SHP77 treated with DMSO at 0.1 percent for 48 hours (cell line): ENCODE measurements at places on chromosomes 5 and 9.

- no peak for DNase-seq
These were observed 127.8 kb downstream of the SAXO1 start for GRCh38 chr9:18905028-18905882.

DNA sequence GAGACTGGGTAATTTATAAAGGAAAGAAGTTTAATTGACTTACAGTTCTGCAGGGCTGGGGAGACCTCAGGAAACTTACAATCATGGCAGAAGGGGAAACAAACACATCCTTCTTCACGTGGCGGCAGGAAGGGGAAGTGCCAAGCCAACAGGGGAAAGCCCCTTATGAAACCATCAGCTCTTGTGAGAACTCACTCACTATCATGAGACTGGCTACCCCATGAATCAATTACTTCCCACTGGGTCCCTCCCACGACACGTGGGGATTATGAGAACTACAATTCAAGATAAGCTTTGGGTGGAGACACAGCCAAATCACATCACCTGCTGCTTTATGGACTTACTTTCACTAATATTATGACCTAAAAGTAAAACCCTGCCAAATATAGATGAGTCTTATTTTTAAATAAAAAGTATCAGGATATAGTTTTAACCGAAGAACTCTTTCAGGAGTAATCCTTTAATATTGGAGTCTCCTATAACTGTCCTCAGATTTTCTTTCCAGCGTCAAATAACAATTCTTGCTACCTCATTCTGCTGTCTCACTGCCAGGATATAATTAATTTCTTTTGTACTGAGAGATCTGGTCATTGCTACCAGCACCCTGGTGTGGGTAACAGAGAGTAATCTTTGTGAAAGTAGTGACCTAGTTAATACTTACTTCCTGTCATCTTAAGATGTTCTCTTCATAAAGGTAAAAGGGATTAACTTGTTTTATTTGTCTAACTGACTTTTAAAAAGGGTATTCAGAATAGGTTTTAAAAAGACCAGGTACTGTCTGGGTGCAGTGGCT lies 68.6 kb downstream of the NLN start:
- DNase-seq: no peak

DNA sequence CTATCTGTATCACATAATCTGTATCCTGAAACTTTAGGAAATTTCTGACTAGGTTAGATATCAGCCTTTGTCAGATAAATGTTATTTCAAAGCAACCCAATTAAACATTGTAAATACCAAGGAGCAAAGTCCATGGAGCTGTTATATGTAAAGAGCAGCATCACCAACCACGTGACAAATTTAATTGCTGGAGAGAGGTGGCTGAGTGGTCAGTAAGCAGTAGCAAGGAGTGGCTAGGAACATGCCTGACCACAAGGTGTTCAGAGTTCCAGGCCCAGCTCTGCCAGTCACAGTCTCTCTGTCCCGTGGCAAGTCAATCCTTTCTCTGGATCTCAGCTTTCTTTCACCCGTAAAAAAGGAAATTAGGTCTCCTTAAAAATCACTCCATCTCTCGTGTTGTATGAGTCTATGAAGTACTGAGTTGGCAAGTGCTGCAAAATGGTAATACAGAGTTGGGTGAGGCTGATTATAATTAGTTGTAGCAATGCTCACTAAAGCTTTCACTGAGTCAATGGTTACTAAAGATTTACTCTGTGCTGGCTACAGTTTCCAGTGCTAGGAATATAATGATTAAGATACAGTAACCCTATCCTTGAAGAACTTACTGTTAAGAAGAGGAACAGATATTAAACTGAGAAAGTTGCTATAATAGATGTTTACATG lies 166.1 kb downstream of the GNAQ start:
- no peak for DNase-seq

DNA sequence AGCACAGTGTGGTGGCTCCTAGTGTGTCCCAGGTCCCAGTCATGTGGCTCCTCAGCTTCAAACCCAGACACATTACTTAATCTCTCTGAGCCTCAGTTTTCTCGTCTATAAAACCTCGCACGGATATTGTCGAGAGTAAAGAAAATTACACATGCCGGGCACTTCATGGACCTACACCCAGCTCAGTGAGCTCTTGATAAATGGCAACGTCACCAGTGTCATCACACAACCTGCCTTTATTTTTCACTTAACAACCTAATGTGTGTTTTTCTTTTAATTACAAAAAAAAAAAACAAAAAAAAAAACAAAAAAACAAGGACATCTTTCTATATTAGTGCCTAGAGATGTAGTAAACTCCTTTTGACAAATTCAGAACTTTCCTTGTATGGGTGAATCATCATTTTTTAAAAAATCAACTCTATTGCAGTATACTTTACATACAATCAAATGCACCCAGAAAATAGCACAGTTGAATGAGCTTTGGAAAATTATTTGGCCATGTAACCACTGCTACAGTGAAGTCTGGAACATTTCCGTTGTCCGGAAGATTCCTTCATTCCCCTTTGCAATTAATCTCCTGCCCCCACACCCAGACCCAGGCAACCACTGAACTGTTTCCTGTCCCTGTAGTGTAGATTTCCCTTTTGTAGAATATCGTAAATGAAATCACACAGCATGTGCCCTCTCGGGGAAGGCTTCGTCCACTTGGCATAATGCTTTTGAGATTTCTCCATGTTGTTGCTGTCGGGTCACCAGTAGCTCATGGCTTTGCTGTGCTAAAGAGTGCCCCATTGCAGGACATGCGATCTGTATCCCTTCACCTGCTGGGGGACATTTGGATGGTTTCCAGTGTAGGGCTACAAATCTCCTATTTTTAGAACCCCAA lies 100.4 kb upstream of the LARP1 start:
- DNase-seq: no peak

DNA sequence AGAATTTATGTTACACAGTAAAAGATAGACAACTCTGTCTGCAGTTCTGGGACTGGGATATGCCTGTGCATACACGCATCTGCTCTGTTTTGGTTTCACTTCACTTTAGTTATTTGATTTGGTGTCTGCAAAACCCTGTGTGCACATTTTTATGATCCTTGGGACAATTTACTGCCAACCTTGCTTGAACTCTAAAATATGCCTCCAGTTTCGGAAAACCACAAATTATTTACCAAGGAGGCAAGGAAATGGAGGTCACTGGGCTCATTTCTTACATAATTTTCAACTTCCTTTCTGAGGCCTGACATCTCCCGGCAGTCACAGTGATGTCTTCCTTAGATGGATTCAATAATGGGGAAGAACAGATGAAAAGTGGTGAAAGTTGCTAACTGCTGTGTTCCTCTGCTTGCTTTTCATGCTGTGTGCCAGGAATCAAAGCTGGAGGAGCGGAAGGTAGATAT lies 61.2 kb upstream of the TAF11L2 start:
- DNase-seq: no peak

- DNase-seq: no peak
These were observed 4.4 kb upstream of the DIAPH1 start for GRCh38 chr5:141623186-141623585.

DNA sequence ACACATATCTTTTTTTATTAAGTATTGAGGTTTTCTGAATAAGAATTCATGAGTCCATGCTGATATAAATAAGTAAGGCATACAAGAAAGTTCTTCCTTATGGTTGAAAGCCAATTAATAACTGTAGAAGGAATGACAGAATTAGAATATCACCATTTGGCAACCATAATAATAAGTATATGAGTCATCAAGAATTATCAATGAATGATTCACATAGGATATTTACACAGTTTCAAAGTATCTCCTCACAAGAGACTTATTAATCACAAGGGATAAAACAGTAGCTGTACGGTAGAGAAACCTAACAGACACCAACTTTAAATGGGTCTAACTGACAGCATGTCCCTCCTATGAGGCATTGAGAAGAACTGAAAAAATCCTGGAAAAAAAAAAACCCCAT lies 161.6 kb downstream of the NR3C1 start:
- no peak for DNase-seq

DNA sequence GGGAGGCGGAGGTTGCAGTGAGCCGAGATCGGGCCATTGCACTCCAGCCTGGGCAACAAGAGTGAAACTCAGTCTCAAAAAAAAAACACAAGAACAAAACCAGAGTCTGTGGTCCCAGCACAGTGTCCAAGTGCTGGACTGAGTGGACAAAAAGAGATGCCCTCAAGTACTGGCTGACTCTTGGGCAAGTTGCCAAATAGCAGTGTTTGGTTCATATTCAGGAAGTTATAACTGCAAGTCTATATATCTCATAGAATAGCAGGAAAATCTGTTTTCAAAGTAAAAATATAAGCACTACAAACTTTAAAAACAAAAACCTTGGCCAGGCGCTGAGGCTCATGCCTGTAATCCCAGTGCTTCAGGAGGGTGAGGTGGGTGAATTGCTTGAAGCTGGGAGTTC lies 7.3 kb downstream of the HABP4 start:
- DNase-seq: no peak

- DNase-seq: no peak
These were observed 152.4 kb upstream of the RAPGEF1 start for GRCh38 chr9:131892162-131892707.

- no peak for DNase-seq
These were observed 17.3 kb upstream of the ANKRD18B start for GRCh38 chr9:33506626-33507370.

- no peak for DNase-seq
These were observed 84.4 kb upstream of the SPIN1 start for GRCh38 chr9:88303721-88304451.

DNA sequence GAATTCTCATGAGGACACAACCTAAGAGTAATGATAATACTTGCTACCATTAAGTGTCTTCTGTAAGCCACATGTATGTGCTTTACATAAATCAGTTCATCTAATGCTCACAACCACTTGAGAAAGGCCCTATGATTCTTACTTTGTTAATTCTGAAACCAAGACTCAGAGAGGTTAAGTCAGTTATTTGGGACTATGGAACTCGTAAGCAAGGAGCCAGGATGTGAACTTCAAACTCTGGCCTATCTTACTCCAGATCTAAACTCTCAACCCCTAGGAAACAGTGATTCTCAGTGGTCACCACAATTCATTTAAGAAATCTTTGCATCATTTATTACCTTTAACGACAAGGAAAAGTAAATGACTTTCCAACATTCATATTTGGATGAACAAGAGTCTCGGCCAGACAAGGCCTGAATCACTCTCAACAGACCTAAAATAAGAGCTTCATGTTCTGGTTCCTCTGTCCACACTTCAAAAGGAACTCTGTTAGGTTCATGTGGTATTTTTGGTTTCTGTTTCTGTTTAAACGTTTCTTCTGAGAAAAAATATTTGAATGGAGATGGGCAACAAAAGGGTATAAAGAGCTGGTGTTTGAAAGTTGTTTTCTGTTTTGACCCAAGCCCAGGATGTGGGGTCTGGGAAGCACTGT lies 104.8 kb downstream of the LPAR1 start:
- no peak for DNase-seq

GRCh38 chr9:136539427-136540421 lies 6.1 kb downstream of the NOTCH1 start:
- DNase-seq: no peak

- DNase-seq: no peak
These were observed 119.4 kb upstream of the IQGAP2 start for GRCh38 chr5:76283670-76284069.

DNA sequence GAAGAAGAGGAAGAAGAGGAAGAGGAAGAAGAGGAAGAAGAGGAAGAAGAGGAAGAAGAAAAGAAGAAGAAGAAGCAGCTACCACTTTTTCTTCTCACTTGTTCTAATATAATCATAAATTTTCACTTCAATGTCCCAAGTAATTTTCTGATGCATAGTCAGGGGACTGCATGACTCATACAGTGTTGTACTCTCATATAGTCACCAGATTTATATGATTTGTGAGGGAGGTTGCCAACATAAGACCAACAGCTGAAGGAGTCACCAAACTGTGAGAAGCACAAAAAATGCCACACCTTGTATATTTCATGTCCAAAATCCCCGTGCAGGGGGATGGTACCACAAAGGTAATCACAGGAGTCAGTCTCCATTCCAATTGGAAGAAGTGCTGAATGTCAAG lies 32.7 kb upstream of the DMRTA1 start:
- no peak for DNase-seq

- no peak for DNase-seq
These were observed 20.5 kb downstream of the ZBTB34 start for GRCh38 chr9:126880947-126881332.

- DNase-seq: no peak
These were observed 86.2 kb upstream of the FAM169A start for GRCh38 chr5:74952406-74952805.

GRCh38 chr9:93676310-93677047 lies 100.1 kb downstream of the PHF2 start:
- no peak for DNase-seq

- DNase-seq: no peak
These were observed 209.5 kb downstream of the SLIT3 start for GRCh38 chr5:169091396-169091980.

- no peak for DNase-seq
These were observed 66.9 kb downstream of the DCP2 start for GRCh38 chr5:113043491-113043931.

DNA sequence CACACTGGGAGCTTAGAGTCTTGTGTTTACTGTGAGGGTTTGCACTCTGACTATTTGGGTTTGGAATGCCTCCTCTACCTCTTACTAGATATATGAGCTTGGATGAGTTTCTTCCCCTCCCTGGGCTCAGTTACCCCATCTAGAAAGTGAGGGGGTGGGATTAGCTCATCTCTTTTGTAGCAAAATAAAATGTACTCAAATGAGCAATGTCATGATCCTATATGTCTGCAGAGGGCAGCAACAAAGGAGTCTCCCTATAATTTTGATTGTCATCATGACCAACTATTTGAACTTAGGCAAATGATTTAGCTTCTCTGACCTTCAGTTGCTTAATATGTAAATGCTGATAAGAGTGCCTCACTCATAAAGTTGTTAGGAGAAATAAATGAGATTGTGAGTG lies 109.0 kb downstream of the DPYSL3 start:
- DNase-seq: no peak

DNA sequence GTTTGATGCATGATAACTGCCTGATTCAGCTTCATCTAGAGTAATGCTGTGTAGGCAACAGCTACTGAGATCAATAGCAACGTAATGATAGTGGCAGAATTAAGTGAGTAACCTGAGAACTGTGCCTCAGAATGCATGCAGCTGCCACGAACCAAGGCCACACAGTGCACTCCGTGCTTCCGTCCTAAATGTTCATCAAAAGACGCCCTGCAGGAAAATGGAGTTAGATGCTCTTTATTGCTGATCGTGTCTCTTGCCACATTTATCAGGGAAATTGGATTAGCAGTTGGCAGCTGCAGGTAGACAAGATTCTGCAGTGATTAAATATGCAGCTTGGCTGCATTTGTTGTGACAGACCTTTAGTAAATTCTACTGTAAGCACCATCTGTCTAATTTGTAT lies 107.7 kb upstream of the TLX3 start:
- no peak for DNase-seq
